ENCODE measurements at places on chromosomes 12 and 14.

DNA sequence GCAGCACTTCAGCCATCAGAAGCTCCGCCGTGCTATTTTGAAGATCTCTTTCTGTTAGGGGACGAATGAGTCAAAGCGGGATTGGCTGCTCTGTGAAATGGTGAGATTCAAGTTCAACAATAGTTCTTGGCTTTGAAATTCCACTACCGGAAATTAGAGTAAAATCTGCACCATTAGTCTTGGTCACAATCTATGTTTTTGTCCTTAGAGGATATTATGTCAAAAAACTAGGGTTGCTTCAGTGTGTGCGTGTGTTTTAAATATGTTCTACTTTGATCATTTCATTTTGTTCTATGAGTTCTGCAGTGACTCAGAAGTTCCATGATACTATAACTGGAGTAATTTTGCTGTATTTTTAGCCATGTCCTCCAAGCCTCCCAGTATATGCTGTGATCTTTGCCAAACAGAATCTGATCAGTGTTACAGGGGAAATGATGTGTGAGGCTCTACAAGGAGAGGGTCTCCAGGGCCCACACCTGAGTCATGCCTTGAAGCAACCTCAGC lies 22.6 kb downstream of the GPHB5 start:
- no peak for DNase-seq

GRCh38 chr12:90274407-90274806 lies 565.8 kb upstream of the ATP2B1 start:
- DNase-seq: no peak

DNA sequence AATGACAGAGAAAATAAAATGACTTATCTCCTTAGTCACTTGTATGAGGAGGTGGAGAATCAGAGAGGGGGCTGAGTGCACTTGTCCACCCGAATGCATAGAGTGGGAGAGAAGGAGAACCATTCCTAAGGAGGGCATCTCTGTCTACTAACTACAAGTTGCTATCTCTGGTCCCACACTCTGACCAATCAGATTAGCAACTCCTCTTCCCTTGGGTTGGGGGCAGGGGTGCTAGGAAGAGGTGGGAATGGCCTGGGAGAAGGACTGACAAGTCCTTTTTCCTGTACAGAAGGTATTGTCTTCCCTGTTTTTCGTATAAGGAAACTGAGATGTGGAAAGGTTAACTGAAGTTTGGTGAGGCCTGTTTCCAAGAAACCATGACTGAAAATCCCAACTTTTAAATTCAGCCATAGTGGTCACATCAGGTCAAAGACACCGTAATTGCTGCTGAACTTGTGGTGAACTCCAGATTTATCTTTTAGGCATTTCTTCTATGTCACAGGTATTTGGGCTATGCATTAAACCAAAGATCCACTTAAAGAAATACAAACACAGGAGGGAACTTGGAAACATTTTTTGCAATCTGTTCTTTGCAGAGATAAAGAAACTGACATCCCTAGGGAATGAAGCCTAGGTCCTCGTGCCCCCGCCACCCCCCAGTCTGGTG lies 207.8 kb downstream of the CRADD start:
- DNase-seq: no peak

- DNase-seq: peak; percentile 71
Observed at GRCh38 chr14:61280526-61281185, 482 bp downstream of the TMEM30B start.

DNA sequence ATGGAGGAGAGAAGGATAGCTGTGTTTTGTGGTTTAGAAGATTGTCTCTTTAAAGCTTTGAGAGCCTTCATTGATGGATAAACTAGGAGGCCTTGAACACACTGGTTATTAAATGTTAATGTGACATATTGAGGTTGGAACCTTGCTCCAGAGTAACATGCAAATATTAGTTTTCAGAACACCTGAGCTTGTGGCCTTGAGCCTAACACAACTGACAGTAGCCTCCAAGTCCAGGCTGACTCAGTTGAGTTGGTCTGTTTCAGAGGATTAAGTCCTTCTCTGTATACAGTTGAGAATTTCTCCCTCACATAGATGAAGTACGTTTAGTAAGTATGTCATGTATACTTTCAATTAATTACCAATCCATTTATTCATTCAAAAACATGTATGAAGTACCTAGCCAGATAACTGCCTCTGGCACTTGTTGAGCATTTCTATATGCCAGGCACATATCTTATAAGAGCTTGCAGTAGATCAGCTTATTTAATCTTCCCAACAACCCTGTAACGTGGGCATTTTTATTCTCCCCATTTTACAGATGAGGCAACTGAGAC lies 63.5 kb downstream of the ELK3 start:
- no peak for DNase-seq

- DNase-seq: no peak
Observed at GRCh38 chr12:62604373-62604772, 137.7 kb downstream of the MON2 start.

- no peak for DNase-seq
Observed at GRCh38 chr12:130074661-130075406, 87.4 kb upstream of the FZD10 start.

GRCh38 chr14:95477411-95478269 lies 38.8 kb downstream of the SYNE3 start:
- DNase-seq: no peak

DNA sequence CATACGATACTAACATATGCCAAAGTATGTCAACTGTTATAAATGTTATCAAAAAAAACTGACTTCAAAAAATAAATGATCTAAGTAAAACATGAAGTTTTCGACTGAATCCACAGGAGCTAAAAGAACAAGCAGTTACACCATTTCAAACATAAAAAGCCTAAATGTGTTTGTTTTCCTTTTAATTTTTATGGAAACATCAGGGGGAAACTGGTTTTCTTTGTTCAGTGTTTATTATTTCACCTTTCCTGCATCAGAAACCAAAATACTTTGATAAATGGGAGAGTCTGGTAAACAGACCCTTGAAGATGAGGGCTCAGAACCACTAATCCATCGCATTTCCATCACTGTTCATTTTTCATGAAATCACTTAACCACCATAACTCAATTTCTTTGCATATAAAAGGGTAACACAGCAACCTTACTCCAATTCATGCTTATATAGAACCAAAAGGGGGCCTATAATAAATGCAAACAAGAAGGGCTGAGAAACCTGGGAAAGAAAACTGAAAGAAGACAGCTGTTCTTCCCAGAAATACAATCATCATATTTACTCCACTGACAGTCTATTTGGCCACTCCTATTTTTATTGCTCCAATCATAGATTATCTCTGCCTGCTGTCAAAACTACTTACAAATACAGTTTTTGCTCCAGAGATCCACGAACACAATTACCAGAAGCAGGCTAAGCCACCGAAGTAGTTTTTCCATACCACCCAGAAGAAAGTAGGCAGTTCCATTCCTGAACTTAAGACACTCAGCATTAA lies 17.0 kb downstream of the FGD6 start:
- no peak for DNase-seq

GRCh38 chr14:61516964-61517653 lies 178.2 kb upstream of the HIF1A start:
- DNase-seq: no peak

GRCh38 chr14:36394593-36394992 lies 74.2 kb upstream of the MBIP start:
- no peak for DNase-seq

DNA sequence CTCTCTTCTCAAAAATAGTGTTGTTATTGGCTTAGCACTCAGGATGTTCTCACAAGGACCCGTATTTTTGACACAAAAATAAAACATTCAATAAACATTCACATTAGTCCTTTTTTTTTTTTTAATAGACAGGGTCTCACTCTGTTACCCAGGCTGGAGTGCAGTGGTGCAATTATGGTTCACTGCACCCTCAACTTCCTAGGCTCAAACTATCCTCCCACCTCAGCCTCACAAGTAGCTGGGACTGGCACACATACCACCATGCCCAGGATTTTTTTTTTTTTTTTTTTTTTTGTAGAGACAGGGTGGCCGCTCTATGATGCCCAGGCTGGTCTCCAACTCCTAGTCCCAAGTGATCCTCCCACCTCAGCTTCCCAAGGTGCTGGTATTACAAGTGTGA lies 27.0 kb downstream of the PPP1R13B start:
- DNase-seq: no peak

- peak; percentile 86 for DNase-seq
Observed at GRCh38 chr14:23302290-23303225, at the start of gene PPP1R3E. PPP1R3E (minus strand) TSS chr14:23302859; CDS start chr14:23302576, 283 bp downstream.

DNA sequence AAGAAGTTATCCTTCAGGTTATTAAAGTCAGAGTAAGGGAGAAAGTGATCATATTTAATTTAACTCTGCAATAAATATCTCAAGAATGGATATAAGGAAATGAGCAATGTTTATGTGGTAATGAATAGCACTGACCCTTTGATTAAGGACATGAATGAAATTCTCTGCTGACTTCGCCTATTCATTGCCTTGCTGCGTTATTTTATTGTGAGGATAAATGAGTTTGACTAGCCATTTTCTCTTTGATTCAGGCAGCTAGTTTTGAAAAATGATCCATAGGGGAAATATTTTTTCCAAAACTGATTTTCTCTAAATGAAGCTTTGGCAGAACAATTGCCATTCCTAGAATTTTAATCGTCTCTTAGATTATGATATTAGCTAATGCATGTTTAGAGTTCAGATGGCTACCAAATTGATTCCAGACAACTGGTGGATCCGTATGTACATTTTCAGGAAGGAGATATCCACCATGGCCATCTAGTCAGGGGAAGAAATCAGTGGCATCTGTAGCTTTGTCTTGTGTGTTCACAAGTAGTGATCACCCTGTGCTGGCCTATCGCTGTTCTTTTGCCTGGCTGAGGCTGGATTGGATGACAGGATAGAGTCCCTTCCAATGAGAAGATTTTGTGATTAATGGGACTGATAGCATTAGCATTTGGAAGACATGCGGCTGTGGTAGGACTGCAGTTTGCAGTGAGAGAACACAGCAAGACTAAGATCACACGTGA lies 302.3 kb upstream of the RGS6 start:
- DNase-seq: no peak

DNA sequence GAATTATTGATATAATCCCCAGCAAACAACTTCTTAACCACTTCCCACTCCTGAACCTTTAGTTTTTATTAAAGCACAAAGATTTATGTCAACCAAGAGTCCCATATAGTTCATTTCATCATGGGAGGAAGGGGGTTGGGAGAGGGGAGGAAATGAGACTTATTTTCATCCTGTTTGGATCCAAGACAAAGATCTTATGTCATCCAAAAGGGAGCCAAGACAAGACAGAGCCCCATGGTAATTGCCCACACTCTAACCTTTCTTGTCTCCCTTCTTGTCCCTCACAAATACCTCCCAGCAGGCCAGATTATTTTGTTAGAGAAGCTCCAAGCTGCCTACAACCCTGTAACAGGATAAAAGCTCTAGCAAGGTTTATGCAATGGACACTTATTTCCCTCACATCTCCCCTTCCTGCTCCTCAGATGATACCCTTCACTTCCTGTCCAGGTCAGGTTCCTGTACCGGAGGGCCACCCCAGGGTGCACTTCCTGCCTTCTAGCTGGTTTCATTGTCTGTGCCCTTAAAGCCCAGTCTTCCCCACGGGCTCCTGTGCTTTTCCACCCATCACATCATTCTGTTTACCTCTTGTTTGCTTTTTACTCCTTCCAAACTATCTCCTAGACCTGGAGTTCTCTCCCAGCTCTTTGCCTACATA lies 123.7 kb upstream of the MDM1 start:
- DNase-seq: no peak

DNA sequence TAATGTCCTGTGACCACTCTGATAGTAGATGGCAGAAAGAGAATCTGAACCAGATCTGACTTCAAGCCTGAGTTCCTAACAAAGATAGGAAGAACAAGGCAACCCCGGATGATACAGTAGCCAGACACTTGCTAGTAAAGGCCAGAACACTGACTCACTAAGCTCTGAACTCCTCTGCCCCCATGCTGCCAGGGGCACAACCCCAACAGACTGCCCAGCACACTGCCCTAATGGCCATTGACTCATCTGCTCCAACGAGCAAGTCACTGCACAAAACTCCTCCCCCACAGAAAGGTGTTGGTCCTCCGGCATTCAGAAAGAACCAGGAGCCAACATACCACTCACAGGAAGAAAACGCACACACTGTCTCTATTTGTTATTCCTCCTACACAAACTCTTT lies 179.6 kb upstream of the NUDT4 start:
- DNase-seq: no peak

GRCh38 chr14:38243696-38244240 lies 12.1 kb downstream of the CLEC14A start:
- no peak for DNase-seq

DNA sequence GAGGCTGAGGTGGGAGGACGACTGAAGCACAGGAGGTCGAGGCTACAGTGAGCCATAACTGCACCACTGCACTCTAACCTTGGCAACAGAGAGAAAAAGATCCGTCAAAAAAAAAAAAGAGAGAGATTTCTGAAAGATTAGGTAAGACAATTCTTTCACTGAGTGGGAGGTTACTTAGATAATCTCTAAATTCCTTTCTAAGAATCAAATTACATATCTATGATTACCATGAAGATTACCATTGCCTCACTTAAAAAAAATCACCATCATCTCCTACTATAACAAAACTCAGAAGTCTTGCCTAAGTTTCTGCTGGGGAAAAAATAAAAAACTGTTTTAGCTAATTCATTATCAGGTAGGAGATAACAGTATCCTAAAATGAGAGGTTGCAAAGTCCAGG lies 366.7 kb downstream of the DUSP6 start:
- no peak for DNase-seq

- no peak for DNase-seq
Observed at GRCh38 chr14:66140213-66140918, 345.8 kb upstream of the CCDC196 start.

GRCh38 chr12:57891542-57892228 lies 45.2 kb upstream of the CTDSP2 start:
- DNase-seq: no peak

- no peak for DNase-seq
Observed at GRCh38 chr12:3098436-3098835, 21.3 kb downstream of the TSPAN9 start.

DNA sequence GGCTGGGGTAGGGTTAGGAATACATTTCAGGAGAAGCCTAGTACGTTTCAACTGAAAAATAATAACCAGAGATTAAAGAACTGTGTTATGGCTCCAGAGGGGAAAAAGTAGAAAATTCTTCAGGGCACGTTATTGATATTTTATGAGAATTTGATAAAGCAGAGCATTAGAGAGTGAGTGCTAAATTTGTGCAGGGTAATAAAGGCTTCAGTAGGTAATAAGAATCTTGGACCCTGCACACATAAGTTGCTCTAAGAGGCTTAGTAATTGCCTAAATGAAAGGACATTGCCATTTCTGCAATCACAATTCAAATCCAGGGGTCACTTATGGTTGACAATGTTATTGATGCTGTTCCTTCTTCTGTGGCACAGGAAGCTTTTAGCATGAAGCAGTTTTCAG lies 439.4 kb upstream of the DCN start:
- no peak for DNase-seq

DNA sequence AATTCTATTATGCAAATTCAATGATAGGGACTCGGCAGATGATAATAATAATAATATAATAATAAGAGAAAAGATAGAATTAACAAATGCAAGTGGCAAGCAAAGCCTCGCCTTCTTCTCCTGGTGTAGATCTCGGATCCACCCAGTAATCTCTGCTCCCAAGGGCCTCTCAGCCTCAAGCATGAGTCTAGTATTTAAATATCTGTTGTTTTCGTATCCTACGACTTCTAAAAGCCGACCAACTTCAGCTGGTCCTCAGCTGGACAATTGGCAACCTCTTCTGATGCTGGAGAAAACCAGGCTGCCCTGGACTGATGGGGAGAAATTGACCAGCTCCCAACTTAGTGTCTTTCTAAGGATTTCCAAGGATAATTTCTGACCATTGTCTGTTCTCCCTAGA lies 14.0 kb upstream of the MAP1LC3B2 start:
- DNase-seq: no peak
